ENCODE measurements at places on chromosomes 16 and 17.

- no peak for DNase-seq
Observed at GRCh38 chr16:7638306-7638705, 305.7 kb downstream of the RBFOX1 start.

GRCh38 chr17:62870030-62870541, 62.0 kb upstream of the MARCHF10 start:
- no peak for DNase-seq

DNA sequence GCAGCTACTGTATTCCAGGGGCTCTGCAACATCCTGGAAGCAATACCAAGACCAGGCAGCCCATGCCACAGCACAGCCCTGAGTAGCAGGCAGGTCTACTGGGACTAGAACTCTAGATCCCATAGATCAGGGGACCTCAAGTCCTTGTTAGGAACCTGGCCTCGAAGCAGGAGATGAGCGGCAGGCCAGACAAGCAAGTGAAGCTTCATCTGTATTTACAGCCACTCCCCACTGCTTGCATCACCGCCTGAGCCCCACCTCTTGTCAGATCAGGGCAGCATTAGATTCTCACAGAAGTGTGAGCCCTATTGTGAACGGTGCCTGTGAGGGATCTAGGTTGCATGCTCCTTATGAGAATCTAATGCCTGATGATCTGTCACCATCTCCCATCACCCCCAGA, 295.7 kb upstream of the TNRC6C start:
- DNase-seq = no peak

- no peak for DNase-seq
Observed at GRCh38 chr16:68782198-68783174, 45.4 kb downstream of the CDH1 start.

DNA sequence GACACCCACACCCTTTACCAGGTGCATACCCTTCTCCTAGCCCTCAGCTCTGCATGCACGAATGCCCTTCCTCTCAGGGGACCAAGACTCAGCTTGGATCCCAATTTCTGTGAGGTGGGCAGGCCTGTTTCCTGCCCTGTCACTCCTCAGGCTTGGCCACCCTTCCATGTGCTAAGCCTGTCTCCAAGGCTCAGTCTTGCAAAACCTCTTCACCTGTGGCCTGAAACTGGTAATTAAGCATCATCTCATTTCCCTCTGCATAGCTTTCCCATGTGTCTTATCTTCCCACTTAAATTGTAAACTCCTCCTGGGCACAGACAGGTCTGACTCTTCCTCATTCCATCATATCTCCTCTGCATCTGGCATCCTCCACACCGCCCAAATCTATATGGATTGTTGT, 31.0 kb upstream of the SMPD3 start:
- DNase-seq = no peak

GRCh38 chr17:41455236-41455635, 11.9 kb downstream of the KRT32 start:
- no peak for DNase-seq

DNA sequence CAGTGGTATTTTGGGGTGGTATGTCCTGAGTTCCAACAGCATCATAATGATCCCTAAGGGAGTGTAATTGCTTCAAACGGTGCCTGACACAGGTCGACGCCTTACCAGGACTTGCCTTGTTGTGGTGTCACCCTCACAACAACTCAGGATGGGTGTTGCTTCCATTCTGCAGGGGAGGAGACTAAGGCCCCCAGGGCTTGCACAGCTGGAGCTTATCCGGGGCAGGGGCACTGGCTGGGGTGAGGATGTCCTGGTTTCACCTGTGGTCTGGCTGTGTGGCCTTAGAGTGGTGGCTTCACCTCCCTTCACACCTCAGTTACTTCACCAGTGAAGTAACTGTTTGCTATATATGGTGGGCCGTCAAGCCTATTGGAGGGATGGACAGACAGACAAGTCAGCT, 23.3 kb downstream of the LLGL2 start:
- no peak for DNase-seq

- DNase-seq = no peak
Observed at GRCh38 chr16:88618182-88618955, 20.0 kb upstream of the IL17C start.

DNA sequence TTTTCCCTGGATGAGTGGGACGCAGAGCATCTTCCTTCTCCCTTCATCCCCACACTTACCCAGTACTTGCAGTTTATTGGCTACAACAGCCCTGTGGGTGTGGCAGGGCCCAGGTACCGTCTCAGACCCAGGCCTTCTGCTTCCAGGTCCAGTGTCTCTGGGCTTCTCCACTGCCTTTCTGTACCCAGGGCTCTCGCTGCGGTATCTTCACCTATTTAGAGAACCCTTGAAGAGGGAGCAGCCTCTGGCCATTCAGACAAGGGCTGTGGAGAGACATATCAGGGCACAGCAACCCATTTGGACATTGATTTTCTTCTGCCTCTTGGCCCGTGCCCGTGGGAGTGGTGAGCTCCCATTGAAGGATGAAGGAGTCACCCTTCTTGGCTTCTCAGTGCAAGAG, 17.3 kb downstream of the TBX4 start:
- no peak for DNase-seq

GRCh38 chr17:46044286-46044928, 45.4 kb downstream of the STH start:
- DNase-seq = peak; percentile 10

- DNase-seq = no peak
Observed at GRCh38 chr16:74721716-74722115, 21.1 kb upstream of the MLKL start.

GRCh38 chr16:89122322-89122851, 28.7 kb downstream of the ACSF3 start:
- DNase-seq = peak; percentile 88

DNA sequence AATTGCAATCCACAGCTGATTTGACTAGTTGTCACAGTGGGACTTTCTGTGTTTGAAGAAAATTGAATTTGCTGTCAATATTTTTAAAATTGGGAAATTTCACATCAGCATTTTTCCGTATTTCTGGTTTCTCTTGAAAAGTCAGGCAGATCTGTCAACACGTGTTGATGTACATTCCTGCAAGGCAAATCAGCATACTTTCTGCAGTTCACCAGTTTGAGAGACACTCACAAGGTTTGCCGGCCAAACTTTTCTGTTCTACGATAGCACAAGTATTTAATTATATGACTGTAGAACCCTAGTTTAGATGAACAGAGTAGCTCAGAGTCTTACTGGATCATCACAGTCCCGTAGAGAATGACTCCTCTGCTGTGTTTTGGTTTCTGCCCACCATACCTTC, 102.0 kb downstream of the ADAMTS18 start:
- no peak for DNase-seq

DNA sequence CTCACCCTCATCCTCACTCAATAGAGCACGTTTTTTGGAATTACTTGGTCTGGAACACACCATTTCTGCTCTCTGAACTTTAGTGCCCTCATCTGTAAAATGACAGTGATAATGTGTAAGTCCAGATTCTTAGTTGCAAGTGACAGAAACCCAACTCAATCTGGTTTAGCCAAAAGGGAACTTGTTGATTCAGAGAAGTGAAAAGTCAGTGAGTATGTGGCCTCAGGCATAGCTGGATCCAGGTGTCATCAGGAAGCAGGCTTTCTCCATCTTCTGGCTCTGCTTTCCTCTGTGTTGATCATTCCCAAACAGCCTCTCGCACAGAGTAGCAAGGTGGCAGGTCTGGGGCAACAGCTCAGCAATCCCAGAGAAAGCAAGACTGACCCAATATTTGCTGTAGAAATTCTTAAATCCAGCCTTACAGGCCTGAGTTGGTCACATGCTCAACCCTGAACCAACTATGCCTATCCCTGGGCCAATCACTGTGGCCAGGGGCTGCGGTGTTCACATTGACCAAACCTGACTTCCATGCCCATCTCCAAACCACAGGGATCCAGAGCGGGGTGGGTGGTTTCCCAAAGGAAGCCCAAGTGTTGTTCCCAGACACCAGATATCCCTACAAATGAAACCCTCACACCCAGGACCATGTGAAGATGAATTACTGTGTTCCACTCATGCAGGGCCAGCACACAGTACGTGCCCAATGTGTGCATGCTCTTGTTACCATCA, 23.3 kb upstream of the ALKBH5 start:
- no peak for DNase-seq

- DNase-seq = no peak
Observed at GRCh38 chr16:66277311-66278070, 89.0 kb upstream of the CDH5 start.

DNA sequence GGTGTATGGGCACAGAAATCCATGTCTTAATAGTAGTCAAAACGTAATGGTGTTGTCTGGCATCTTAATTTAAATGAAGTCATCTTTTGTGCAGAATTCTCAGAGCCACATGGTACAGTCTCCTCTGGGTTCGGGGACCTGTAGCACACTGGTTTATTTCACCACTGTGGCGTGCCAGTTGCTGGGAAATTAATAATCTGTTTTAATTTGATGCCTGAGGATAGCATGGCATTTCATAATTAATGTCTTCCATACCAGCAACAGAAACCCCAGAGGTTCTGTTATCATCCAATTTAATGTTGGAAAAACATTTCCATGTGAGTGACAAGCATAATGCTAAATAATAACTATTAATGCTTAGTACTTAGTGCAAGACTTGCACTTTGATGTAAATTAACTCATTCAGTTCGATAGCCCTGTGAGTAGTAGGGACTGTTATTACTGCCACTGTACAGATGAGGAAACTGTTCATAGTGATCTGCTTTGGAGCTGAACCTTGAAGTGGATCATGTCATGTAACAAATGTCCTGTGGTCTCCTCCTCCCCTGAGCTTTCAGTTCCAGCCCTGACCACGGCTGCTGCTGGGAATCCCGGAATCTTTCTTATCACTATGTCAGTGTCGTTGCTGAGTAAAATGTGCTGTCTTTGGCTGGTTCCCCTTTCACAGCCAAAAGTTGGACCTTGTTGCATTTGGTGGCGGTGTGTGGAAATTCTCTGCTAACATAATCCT, 51.2 kb downstream of the SNX29 start:
- no peak for DNase-seq

DNA sequence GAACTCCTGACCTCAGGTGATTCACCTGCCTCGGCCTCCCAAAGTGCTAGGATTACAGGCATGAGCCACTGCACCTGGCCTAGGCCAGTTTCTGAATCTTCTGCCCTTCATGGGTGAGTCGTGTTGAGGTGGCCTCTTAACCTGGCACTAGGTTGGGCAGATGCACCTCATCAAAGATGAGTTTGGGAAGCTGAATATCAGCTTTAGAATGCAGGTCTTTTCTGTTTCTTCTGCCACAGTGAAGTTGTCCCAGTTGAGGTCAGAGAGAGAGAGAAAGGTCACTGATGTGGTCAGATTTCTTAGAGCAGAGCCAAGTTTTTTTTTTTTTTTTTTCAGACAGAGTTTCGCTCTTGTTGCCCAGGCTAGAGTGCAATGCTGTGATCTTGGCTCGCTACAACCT, 111.3 kb upstream of the WSCD1 start:
- DNase-seq = no peak

- no peak for DNase-seq
Observed at GRCh38 chr16:87201052-87201451, 116.1 kb downstream of the C16orf95 start.

- DNase-seq = no peak
Observed at GRCh38 chr17:18038149-18038850, 668 bp downstream of the ATPAF2 start.

DNA sequence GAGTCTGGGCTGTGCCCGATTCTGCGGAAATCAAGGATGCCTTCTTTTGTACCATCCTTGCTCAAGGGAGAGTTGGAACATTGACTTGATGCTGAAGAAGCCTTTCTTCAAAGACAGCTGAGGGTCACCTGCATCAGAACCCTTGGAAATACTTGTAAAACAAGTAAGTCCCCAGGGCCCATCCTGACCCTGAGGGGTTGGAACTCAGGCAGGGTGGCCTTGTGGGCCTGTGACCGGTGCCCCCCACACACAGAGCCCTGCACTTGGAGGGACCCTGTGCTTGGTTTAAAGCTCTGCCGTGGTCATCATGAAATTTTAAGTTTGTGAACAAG, 56.9 kb downstream of the WIPI1 start:
- no peak for DNase-seq

DNA sequence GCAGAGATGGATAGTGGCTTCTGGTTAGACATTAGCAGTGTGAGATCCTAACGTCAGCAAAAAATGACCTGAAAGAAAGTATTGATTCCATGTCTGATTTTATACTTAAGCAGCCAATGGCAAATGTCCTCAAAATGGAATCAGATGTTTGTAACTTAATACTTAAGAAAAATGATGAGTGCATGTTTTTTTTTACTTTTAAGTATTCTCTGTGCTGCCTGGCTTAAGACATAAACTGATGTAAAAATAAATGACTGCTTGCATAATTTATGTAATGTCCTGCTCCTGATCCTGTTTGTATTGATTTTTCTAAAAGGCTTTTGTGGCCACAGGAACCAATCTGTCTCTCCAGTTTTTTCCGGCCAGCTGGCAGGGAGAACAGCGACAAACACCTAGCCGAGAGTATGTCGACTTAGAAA, 7.4 kb downstream of the CBFB start:
- no peak for DNase-seq

- no peak for DNase-seq
Observed at GRCh38 chr17:68822719-68823289, 132.4 kb downstream of the ABCA8 start.

DNA sequence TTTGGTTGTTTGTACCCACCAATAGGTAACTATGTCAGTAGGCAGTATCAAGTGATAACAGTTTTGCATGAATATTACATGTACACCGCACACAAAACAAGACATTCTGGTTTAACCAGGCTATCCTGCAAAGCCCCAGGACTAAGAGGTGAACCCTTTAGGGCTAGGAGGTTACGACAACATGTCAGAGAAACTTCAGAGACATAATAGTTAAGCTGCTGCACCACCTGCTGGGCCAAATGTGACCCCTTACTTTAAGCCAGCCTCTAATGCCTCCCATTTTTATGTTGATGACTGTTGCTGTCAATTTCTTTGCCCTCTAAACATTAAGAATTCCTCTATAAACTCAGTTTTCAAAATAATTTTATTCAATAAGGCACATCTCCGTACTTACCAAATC, 15.4 kb downstream of the SRP68 start:
- DNase-seq = no peak

- DNase-seq = no peak
Observed at GRCh38 chr17:39823407-39824054, 40.6 kb downstream of the IKZF3 start.

GRCh38 chr17:2416010-2416734, 15.3 kb upstream of the MNT start:
- peak; percentile 78 for DNase-seq

DNA sequence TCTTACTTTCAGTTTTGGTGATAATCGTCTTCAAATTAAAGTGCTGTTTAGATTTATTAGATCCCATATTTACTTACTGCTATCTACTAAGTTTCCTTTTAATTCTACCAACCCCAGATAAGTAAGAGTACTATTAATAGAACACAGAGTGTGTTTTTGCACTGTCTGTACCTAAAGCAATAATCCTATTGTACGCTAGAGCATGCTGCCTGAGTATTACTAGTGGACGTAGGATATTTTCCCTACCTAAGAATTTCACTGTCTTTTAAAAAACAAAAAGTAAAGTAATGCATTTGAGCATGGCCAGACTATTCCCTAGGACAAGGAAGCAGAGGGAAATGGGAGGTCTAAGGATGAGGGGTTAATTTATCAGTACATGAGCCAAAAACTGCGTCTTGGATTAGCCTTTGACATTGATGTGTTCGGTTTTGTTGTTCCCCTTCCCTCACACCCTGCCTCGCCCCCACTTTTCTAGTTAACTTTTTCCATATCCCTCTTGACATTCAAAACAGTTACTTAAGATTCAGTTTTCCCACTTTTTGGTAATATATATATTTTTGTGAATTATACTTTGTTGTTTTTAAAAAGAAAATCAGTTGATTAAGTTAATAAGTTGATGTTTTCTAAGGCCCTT, 56.8 kb downstream of the HLF start:
- no peak for DNase-seq
